ENCODE measurements at places on chromosomes 13 and 19.

DNA sequence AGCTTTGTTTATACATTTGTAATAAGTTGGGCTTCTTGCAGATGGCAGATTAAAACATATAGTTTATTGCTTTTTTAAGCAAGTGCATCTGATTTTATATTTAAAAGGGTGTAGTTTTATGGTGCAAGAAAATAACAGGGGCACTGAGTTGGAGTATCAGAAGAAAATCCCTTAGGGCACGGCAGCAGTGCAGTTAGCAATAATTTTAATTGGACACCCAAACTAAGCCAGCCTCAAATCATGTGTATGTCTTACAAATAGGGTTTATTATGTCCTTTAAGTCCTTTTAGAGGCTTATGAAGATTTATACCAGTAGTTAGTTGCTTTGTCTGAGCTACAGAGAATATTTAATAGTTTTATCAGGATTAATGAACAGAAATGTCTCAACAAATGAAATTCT lies 57.5 kb downstream of the GPC6 start:
- DNase-seq = no peak

GRCh38 chr19:50876456-50876855 lies 3.2 kb downstream of the KLK2 start:
- DNase-seq = no peak

DNA sequence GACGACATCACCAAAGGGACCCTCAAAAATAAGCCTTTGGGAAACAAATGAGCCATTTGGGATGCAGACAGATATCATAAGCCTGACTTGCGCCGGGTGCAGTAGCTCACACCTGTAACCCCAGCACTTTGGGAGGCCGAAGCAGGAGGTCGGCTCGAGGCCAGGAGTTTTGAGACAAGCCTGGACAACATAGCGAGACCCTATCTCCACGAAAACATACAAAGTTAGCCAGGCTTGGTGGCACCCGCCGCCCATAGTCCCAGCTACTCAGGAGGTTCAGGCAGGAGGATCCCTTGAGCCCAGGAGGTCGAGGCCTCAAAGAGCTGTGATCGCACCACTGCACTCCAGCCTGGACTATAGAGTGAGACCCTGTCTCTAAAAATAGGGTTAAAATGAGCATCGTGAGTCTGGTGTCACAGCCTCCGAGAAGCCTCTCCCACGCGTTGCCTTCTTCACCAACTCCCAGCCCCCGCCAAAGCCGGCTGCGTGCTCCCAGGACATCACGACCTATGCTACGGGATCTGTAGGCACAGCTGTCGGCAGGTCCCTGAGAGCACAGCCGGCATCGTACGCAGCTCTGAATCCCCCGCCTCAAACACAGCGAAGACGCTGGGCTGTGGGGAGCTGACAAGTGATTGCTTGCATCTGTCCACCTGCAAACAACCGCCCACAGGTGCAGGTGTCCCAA lies 1.6 kb downstream of the REXO1 start:
- DNase-seq = no peak

DNA sequence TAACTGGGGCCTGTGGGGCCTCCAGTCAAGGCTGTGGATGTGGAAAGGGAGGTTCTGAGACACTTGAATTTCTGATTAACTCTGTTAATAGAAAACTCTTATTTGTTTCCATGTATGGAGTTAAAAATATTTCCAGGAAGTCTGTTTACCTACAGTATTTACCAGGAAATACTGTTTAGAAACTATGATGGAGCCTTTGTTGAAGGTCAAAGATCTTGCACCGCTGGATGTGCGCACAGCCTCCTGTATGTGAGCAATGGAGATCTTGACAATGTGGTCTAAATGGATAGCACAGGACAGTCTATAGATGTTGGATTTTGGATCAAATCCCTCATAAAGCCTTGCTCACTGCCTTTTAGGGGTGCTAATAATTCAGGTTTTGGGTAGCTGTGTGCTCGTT lies 268.4 kb downstream of the DLEU7 start:
- DNase-seq = no peak

GRCh38 chr13:48068036-48068435 lies 26.9 kb downstream of the MED4 start:
- DNase-seq = no peak

DNA sequence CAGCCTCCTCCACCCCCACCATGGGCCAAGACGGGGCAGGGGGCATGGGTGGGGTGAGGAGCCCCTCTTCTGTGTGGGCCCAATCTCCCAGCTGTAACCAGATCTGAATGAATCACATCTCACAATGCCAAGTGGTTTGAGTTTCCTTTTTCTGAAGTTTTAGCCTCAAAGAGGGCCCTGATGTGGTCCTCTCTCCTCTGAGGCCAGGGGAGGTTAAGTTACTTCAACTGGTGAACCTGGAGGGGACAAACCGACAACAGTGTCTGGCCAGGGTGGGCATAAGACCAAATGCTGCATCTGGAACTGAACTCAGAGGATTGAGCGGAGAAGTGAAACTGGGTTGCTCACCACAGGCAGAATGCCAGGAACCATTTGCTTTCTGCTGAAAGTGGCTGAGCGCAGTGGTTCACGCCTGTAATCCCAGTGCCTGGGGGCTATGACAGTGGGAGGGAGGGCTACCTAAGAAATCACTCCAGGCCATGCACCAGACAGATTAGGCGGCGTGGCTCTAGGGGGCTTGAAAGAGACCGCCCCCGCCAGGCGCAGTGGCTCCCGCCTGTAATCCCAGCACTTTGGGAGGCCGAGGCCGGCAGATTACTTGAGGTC lies 15.4 kb upstream of the IRGC start:
- no peak for DNase-seq

GRCh38 chr19:20289186-20289585 lies 122.2 kb downstream of the ZNF486 start:
- DNase-seq = no peak

DNA sequence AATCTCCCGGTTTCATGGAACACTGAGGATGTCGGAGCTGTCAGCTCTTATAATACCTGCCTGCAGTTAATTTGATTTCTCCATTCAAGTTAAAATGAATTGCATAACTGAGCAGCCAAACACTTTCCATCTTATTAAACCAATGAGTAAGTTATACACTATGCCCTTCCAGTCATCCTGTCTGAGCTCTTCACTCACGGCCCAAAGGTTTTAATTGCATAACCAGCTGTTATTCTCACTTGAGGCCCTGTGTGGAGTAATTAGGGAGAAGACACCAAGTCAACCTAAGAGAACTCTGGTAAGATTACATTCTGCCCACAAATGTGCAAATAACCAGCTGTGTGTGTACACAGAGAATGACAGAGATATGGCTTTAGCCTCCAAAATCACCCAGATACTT lies 303.5 kb downstream of the TBC1D4 start:
- no peak for DNase-seq

- DNase-seq = no peak
Observed at GRCh38 chr13:73000027-73000674, 58.7 kb upstream of the KLF5 start.

DNA sequence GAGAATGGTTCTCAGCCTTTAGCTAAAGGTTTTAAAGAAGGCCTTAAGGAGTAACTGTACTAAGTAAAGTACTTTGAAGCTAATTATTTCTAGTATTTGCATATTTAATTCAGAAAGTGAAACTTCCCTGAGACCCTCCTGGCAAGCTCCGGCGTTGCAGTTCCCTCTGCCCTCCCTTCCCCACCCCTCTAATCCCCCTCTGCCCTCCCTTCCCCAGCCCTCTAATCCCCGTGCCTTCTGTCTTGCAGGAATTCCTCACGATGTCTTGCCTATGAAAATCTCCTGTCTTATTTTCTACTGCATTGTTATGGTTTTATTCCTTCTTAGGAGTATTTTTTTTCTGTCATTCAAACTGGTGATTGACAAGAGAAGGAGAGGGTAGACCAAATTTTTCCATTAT lies 236.9 kb downstream of the COL4A1 start:
- no peak for DNase-seq

- DNase-seq = no peak
Observed at GRCh38 chr13:32911506-32911905, 104.7 kb upstream of the KL start.

DNA sequence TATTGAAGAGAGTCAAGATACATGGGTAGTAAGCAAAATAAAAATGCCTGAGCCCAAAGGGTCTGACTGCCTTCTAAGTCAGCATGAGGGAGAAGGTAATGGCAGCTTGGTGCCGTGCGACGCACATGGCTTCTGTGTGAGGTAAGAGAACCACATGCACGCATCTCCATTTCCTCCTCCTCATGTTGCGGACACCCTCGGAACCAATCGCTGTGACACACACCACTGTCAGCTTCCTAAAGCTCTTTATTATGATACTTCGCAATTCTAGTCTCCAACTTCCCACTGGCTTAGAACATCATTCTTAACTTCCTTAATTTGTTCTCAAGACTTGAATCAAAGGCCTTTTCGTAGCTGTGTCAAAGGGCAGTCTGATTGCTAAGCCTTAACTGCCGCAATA lies 170.1 kb downstream of the OXGR1 start:
- DNase-seq = no peak

DNA sequence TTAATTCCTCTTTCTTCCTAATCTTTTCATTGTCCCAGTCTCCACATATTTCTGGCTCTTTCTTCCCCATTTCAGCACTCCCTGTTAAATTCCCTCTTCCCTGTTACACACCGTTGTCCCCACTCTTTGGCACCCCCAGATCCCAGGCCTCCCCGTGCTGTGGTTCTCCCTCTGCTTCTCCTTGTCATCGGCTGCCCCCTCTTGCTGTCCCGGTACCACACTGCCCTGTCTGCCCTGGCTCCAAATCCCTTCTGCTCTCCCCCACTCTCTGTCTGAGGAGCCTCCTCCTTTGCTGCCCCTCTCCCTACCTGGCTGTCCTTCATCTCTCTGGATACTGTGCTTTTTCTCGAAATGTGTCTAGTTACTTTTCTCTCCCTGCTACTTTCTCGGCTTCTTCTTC lies 983 bp downstream of the ZNF415 start:
- no peak for DNase-seq

GRCh38 chr19:33622505-33622808 lies 704 bp downstream of the CHST8 start:
- DNase-seq = no peak

- no peak for DNase-seq
Observed at GRCh38 chr13:48412881-48413351, at the start of gene LPAR6. LPAR6 (minus strand) TSS chr13:48413113; CDS start chr13:48412423, 690 bp downstream.

DNA sequence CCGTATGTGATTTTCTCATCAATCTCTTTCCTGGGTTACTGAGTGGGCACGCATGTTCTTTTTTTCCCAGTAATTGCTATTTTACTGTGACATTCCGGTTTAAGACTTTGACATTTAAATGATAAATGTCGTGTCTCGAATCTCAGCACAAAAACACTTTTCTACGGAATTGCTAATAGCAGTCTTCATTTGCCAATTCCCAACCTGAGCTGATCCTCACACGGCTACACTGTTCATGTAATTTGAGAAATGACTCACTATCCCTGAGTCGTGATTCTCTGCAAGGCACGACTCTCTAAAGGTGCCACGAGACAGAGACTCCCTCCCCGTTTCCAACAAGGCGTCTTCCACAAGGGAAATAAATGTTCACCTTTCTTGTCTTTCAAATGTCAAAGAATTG lies 88.7 kb upstream of the USP29 start:
- DNase-seq = no peak

- DNase-seq = no peak
Observed at GRCh38 chr13:46315491-46316075, 71.5 kb downstream of the RUBCNL start.

- DNase-seq = no peak
Observed at GRCh38 chr13:100644371-100644770, 30.2 kb downstream of the TMTC4 start.

DNA sequence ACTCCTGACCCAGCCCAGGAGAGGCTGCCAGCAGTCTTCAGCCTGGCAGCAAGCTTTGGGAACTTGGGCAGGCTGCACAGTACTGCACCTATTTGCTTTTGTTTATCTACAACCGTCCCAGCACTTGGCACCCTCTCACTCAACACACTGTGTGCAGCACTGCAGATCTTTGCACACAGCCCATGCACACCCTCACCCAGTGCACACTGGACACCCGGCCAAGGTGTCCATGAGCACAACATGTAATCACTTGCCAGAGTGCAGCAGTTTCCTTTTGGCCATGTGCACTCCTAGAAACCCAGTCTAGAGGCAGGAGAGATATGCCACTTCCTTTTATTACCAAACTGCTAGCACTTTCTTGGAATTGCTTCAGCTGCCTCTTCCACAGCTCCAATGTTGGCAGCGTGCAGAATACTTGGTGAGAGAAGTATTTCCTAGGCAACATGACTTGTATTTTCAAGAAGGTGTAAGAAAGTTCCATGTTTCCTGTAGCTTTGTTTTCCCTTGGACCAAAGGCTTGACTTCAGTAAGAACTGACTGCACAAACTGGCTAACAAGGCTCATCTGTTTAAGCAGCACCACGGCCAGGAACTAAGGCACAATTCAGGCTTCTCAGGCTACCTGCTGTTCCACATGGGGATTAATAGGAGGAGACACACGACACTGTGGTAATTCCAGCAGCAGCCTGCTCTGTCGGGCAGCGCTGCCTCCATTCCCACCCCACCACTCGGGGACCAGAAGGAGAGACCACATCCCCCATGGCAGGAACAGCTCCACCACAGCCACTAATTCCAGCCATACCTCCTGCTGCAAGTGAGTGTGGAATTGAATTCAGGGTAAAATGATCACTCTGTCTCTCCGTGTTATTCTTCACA lies 15.3 kb downstream of the ATP7B start:
- DNase-seq = no peak

DNA sequence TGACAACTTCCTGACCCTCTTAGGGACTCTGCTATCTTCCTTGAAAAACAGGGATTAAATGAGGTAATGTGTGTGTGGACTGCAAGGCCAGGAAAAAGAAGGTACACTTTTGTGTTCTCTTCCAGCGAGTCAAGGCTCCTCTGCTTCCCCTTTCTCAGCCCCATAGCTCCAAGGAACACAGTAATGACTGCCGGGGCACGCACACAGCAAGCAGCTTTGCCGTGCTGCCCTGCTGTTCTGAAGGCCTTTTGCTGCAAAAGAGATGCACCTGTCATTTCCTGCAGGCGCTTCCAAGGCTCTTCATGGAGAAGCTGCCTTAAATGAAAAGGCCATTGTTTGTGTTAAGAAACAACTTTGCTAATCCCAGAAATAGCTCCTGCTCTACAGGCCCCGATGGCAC lies 84.6 kb downstream of the CYSLTR2 start:
- no peak for DNase-seq

DNA sequence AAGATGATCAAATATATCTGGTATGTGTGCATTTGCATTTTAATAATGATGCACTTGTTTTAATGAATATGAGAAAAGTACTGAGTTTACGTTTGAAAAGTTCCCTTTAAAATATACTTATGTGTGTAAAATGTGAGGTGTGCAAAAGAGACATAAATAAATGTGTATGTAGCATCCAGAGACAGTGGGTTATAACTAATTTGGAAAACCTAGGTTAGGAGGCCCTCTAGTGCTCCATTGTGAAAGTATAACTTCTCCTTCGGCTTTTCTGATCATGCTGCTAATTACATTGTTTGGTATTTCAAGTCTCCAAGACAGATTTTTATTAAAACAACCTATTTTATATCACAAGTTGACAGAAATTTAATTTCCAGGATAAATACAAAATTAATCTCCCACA lies 30.1 kb downstream of the SCEL start:
- DNase-seq = peak; percentile 16

Data from NCI-H1417 treated with DMSO at 0.1 percent for 48 hours (cell line).